ENCODE measurements at places on chromosomes 5 and 9.

- DNase-seq: no peak
Measured at GRCh38 chr5:160966921-160967320, 114.9 kb upstream of the ATP10B start.

- no peak for DNase-seq
Measured at GRCh38 chr9:69063839-69064238, 28.3 kb downstream of the FXN start.

DNA sequence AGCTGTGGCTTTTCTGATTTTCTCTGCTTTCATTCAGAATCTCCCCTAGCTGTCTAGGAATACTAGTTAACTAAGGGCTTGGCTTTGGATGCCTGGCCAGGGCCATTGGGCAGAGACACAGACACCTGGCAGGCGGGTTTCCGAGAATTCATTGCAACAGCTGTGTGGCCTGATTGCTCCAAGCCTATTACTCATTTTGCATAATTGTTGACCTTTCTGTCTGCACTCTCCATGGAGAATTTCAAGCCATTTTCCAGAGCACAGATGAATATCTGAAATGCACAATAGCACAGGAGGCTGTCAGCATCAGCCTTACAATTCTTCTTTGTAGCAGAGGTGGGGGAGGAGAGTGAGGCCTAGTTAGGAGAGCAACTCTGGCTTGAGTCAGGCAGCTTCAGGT is 310.5 kb downstream of the DMAC1 start:
- DNase-seq: no peak

- DNase-seq: no peak
Measured at GRCh38 chr9:127182901-127183746, 60.7 kb upstream of the ANGPTL2 start.

- no peak for DNase-seq
Measured at GRCh38 chr9:7298123-7298522, 501.5 kb downstream of the DMAC1 start.

- DNase-seq: no peak
Measured at GRCh38 chr9:16258708-16259107, 611.8 kb downstream of the BNC2 start.

GRCh38 chr9:95649801-95650213 is 133.0 kb upstream of the PTCH1 start:
- no peak for DNase-seq

GRCh38 chr5:148910216-148910615 is 83.8 kb downstream of the ADRB2 start:
- no peak for DNase-seq

- no peak for DNase-seq
Measured at GRCh38 chr9:137116728-137117127, 2.2 kb upstream of the DPP7 start.

DNA sequence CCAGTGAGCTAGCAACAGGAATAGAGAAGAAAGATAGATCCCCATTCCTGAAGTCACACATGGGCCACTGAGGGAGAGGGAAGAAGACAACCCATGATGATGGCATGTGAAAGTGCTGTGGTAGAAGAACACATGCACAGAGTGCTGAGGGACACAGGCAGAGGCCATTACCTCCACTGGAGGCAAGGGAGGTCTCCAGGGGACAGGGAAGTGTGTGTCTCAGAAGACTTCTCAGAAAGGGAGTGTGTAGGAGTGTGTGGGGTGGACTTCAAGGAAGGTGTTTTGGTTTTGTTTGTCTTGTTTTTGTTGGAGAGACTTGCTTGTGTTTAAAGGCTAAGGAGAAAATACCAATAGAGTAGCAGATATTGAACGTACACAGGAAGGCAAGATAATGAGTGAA is 77.0 kb upstream of the SMARCA2 start:
- DNase-seq: no peak

DNA sequence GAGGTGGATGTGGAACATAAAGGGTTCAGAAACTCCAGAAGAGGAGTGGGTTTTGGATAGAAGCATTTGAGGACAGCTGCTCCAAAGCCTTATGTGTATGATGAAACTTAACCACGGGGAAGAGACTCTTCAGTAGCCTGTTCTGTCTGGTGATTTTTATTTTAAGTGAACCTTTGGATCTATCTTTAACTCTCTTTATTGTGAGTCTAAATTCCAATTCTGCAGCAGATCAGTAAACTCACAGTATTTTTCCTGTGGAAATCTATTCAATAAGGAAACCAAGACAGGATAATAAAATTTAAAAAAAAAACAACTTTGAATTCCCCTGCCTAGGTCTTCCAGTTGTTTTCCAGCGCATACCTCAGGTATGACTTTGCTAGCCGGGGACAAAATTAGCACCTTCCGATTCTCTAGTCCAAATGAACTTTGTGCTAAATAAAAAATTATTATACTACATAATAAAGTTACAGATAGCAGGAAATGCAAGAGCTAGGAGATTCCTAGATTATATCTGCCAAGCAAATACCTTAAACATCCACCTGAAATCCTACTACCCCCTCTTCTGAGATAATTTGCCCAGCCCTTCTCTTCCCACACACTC is 101.9 kb downstream of the NLN start:
- no peak for DNase-seq

- DNase-seq: no peak
Measured at GRCh38 chr9:35051069-35051967, 21.1 kb downstream of the VCP start.

DNA sequence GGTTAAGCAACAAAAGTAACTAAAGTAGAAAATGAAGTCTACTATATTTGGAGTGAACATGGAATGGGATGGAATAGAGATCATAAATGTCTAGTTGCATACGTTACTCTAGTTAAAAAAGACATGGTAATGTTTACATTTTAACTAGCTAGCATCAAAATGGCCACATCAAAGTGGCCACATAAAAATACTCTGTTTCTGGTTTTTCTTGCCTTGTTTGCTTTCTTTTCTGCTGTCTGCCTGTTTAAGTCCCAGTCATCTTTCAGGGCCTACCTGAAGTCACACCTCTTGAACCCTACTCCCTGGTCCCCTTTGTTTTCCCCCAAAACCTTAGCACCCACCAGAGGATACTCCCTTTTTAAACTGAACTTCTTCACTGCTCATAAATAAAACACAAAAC is 6.4 kb upstream of the KIF2A start:
- DNase-seq: no peak

- no peak for DNase-seq
Measured at GRCh38 chr9:132168347-132168746, 6.5 kb downstream of the NTNG2 start.

Data from D721Med (cell line).